ENCODE measurements at places on chromosomes 4 and X.

- DNase-seq, result no peak
These were observed 69.6 kb upstream of the NDP start for GRCh38 chrX:44042751-44043150.

GRCh38 chr4:24126776-24127175 lies 236.9 kb upstream of the PPARGC1A start:
- DNase-seq, result no peak

GRCh38 chr4:2954358-2955185 lies 8.6 kb downstream of the NOP14 start:
- peak; percentile 91 for DNase-seq

- no peak for DNase-seq
These were observed 685.5 kb downstream of the KCTD8 start for GRCh38 chr4:43763029-43763610.

DNA sequence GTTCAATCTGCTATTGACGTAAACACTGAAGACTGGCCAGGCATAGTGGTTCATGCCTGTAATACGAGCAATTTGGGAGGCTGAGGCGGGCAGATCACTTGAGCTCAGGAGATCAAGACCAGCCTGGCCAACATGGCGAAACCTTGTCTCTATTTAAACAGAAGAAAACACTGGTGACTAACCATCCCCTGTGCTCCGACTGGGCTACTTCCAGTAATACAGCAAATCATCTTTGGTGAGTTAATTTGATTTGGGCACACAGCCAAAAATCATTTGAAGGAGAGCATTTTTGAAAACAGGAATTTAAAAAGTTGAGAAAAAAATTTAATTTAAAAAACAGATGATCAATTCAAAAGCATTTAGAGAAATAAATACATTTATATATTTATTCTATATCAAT lies 52.0 kb downstream of the SEC24D start:
- DNase-seq, result no peak

- DNase-seq, result no peak
These were observed 902 bp downstream of the KLHL4 start for GRCh38 chrX:87518504-87518903.

- DNase-seq, result no peak
These were observed 192.5 kb upstream of the GATB start for GRCh38 chr4:151953312-151953711.

GRCh38 chr4:6143603-6144181 lies 56.7 kb downstream of the JAKMIP1 start:
- no peak for DNase-seq

DNA sequence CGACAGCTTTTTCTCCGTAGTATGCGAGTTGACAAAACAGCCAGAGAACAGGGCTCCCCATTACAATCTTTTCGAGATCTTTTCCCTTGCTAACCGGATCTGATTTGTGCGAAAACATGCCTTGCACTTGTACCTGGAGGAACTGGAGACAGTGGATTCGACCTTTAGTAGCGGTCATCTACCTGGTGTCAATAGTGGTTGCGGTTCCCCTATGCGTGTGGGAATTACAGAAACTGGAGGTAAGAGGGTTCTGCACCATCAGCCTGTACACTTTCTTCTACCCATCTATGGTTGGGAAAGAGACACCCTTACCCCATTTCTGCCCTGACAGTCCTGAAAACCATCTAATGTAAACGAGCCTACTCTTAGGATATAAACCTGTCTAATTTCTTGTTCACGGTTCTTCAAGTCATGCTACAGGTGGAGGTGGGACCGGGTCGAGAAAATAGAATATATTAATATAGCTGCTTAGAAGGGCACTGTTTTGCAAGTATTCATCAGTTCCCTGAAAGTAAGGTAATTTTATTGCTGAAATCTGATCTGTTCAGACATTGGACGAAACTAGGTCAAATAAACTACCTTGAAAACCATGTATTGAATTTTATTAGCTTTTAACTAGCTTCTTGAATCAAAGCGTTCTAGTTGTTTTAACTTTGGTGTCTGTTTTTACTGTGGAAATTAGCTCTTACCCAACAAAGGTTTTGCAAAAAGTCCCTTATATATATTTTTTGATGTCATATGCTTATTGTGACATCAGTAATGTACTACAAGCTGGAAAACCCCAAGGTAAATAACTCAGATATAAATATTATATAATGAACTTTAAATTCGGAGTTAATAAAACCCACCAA lies 869 bp downstream of the TMEM184C start:
- DNase-seq, result no peak

DNA sequence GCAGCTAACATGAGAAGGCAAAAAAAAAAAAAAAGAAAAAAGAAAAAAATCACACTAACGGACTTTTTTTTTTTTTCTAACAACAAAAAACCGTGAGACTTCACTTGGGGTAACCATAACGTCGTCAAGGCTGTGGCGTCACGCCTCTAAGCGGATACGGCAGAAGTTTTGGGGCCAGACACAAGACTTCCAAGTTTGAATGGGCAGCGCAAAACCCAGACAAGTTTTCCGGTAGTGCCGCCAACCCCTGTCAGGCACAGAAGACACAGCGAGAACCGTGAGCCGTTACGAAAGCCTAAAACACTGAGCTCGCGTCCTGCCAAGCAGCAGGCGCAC lies 556 bp upstream of the SMARCA5 start:
- no peak for DNase-seq

GRCh38 chr4:163280703-163281519 lies 51.5 kb downstream of the NPY1R start:
- DNase-seq, result no peak

DNA sequence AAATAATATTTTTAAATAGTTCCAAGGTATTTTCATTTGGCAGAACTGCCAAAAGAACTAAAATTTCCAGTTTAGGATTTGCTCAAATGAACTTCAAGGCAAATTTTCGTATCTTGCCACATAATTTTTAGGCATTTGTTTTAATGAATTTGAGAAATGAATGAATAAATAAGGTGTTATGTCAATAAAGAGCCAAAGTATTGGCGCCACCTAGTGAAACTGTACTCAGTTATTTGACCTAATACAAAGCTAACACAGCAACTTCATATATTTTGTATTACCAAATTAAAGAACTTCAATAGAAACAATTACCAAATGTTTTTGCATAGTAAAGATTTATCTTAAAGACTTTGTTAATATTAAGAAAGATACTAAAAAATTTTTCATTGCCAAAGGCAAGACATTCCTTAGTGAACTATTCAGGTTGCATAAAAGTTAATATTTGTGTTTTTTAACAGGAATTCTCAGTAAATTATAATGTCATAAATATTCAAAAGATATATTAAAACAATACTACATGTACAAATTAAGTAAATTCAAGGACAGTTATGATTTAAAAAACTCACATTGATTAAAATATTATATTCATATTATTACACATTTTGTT lies 50.3 kb downstream of the STPG2 start:
- no peak for DNase-seq

- no peak for DNase-seq
These were observed 55.8 kb downstream of the DOCK11 start for GRCh38 chrX:118551426-118551825.

DNA sequence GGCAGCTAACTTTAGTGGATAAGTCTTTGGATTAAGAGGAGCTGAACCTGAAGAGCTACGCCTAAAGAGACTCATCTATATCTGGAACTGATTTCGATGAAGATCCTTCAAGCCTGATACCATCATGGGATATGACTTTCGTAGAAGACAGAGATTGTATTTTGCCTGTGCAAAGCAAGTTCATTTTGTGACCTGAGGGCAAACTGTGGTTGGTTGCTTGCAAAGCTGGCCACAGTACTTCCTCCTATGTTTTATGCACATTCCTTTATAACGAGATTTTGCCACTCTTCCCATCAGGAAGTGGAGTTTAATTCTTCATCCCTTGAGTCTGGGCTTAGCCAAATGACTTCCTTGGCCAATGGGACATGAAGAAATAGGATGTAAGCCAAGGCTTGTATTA lies 519.3 kb upstream of the NR3C2 start:
- no peak for DNase-seq
